ENCODE measurements at places on chromosomes 7 and 10. TPM values are rescaled to one million over a fixed set of nuclear protein-coding genes. Genes with fewer than 3 reads are reported as not detected.

Gene ACHE
- total RNA-seq = 2.8 TPM

Gene PPP1R3C
- 16.0 TPM for total RNA-seq

Gene DBNL
- 65.3 TPM for total RNA-seq

Gene UPK3BL1
- total RNA-seq = 8.5 TPM

Gene PSD
- total RNA-seq = 0.55 TPM

Gene GATA3
- 3.9 TPM for total RNA-seq

Gene BBS9
- total RNA-seq = 3.7 TPM

Gene MOGAT3
- total RNA-seq = not detected

Gene EPO
- total RNA-seq = not detected

Gene ELAPOR2
- 0.10 TPM for total RNA-seq

Gene CHST15
- 8.6 TPM for total RNA-seq

Gene CALHM3
- total RNA-seq = 0.20 TPM

Gene NYAP1
- 2.8 TPM for total RNA-seq

Gene SLC25A13
- 36.6 TPM for total RNA-seq

Gene SFTPA1
- total RNA-seq = not detected

Gene FKBP9
- 93.5 TPM for total RNA-seq

Gene ADAM12
- total RNA-seq = 4.3 TPM

Gene GSTK1
- 117 TPM for total RNA-seq

Gene ZFAND4
- 3.5 TPM for total RNA-seq

Gene ATOH7
- total RNA-seq = 0.20 TPM

Gene CYP3A7
- not detected for total RNA-seq

Gene ITPRIP
- total RNA-seq = 69.0 TPM

Gene TMEM229A
- not detected for total RNA-seq

Gene HOXA3
- 6.4 TPM for total RNA-seq

Gene NAT16
- 0.06 TPM for total RNA-seq

Gene PDE6C
- total RNA-seq = not detected

Gene DDIT4
- total RNA-seq = 190 TPM

Gene ADRA2A
- total RNA-seq = 0.14 TPM

Gene TEX47
- total RNA-seq = not detected

Gene DRGX
- not detected for total RNA-seq

Gene STARD3NL
- total RNA-seq = 48.0 TPM

Gene NPSR1
- not detected for total RNA-seq

Gene ZKSCAN1
- 10.1 TPM for total RNA-seq

Gene PDE1C
- total RNA-seq = 3.8 TPM

Gene RGR
- not detected for total RNA-seq

Gene MYL10
- not detected for total RNA-seq

Gene LRRN3
- 0.03 TPM for total RNA-seq

Gene C10orf105
- not detected for total RNA-seq

Gene ABCB4
- total RNA-seq = not detected

Gene CALHM1
- not detected for total RNA-seq

Gene ALOX5
- total RNA-seq = 0.38 TPM

Gene HOGA1
- 1.7 TPM for total RNA-seq

Gene TBL2
- total RNA-seq = 49.3 TPM

Gene FZD1
- 2.1 TPM for total RNA-seq

Gene MSMB
- not detected for total RNA-seq

All from A549 treated with GW870086 at 1 μM for 4 hours (cell line).